ENCODE measurements at places on chromosomes 11 and 22.

DNA sequence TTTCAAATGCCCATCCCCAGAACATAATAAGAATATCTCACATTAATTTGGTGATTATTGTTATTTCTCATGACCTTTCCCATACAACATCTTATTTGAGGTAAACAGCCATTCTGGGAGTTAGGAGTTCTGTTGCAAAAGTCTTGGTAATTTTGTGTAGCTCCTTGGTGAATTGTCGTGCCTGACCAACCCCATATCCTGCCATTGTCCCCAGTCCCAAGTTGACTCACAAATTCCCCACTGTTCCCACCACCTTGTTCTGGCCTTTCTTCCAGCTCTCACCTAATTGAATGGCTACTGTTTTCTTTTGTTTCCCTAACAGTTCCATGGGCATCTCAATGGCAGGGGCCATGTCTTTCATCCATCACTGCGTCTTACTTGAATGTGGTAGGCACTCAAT lies 8.0 kb downstream of the MTNR1B start:
- DNase-seq: no peak

DNA sequence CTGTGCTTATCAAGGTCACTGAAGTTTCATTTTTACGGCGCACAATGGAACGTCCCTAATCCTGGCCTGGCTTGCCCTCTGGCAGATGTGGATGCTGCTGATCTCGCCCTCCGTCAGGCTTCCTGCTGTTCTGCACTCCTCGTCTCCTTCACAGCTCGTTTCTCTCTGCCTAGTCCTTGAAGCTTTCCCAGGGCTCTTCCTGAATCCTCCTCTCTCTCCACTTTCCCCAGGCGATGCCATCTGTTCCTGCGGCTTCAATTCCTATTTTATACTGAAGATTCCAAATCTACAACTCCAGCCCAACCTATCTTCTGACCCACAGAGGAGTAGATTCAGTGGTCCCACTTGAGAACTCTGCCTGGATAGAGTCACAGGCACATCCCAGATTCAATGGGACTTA lies 14.2 kb downstream of the SLC22A8 start:
- DNase-seq: no peak

DNA sequence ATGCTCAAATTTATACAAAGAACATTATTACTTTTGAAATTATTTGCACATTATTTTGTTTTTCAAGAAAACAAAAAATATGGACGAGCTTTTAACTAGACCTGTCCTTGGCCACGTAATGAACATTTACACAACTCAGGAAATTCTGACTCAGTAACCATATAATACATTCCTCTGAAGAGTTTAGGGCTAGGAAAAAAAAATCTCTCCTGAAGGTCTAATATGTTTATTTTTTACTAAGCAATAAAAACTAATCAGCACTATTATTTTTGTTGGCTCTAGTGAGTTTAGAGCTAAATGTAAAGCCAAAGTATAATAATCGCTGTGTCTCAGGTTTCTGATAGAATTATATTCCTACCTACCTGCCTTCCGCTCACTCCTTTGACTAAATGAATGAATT lies 187.5 kb downstream of the SWAP70 start:
- no peak for DNase-seq

GRCh38 chr11:38315151-38315550 lies 1717.1 kb upstream of the RAG2 start:
- no peak for DNase-seq

DNA sequence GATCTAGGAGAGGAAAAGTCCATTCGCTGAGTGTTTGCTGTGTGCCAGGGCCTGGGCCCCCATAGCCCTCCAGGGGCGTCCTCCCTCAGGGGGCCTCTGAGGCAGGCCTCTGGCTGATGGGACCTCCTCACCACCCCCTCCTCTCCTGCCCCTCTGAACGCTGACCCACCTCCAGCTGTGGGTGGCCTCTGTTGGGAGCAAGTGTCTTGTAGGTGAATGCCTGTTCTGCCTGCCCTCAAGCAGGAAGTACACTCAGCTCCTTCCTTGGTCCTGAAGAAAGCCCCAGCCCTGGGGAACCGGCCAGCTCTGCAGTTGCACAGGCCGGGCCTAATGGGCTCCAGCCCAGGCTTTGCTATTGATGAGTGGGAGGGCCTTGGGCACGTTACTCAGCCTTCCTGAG lies 3.5 kb downstream of the MYO7A start:
- no peak for DNase-seq

- DNase-seq: peak; percentile 52
Measured at GRCh38 chr11:86244063-86244521, 461 bp upstream of the EED start.

- no peak for DNase-seq
Measured at GRCh38 chr11:63470311-63470710, 20.7 kb downstream of the PLAAT5 start.

GRCh38 chr11:75365711-75366181 lies 14.3 kb upstream of the ARRB1 start:
- no peak for DNase-seq

- DNase-seq: no peak
Measured at GRCh38 chr11:69949327-69949726, 128.8 kb upstream of the ANO1 start.

GRCh38 chr22:50363166-50363802 lies 20.2 kb downstream of the PPP6R2 start:
- DNase-seq: no peak

GRCh38 chr11:17923217-17923616 lies 89.6 kb downstream of the SERGEF start:
- DNase-seq: no peak

DNA sequence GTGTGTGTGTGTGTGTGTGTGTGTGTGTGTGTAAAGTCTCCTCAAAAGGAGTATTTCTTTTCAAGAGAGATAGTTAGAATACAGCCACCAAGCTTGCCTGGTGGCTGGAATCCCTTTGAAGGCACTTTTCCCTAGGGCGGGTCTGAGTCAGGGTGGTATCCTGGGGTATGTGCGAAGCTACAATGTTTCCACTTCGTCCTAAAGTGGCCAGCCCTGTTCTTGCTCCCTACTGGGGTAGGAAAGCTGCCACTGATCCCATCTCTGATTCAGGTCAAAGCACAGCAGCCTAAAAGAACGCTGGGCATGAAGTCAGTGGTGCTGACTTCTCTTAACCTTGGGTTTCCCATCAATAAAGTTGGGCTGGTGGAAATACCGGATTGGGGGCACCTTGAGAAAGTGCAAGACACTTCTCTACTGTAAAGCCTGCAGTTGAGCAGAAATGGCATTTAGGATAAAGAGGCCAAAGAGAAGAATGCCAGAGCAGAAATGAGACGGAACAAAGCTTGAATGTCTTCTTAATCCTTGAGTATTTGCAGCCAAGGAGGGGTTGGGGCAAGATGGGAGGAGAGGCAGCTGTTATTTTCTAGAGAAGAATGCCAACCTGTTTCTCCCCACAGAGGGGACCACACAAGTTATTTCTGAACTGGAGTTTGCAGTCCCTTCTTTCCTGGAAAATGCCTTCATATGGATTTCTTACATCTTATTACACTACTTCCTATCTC lies 35.3 kb downstream of the ZNRF3 start:
- DNase-seq: no peak

DNA sequence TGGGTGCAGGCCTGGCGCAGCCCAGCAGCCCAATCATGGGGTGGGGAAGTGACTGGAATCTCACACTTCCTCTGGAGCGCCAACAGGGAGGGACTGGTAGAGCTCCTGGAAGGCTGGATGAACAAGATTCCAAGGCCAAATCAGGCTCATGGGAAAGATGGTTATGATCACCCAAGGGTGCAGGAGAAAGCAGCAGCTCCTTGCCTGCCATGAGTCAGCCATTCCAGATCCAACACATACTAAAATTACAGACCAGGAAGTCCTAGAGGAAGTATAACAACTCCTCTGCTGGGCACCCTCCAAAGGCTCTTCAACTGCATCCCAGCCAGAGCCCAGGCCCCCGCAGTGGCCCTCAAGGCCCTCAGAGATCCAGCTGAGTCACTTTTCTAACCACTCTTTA lies 427.3 kb downstream of the TENM4 start:
- no peak for DNase-seq

DNA sequence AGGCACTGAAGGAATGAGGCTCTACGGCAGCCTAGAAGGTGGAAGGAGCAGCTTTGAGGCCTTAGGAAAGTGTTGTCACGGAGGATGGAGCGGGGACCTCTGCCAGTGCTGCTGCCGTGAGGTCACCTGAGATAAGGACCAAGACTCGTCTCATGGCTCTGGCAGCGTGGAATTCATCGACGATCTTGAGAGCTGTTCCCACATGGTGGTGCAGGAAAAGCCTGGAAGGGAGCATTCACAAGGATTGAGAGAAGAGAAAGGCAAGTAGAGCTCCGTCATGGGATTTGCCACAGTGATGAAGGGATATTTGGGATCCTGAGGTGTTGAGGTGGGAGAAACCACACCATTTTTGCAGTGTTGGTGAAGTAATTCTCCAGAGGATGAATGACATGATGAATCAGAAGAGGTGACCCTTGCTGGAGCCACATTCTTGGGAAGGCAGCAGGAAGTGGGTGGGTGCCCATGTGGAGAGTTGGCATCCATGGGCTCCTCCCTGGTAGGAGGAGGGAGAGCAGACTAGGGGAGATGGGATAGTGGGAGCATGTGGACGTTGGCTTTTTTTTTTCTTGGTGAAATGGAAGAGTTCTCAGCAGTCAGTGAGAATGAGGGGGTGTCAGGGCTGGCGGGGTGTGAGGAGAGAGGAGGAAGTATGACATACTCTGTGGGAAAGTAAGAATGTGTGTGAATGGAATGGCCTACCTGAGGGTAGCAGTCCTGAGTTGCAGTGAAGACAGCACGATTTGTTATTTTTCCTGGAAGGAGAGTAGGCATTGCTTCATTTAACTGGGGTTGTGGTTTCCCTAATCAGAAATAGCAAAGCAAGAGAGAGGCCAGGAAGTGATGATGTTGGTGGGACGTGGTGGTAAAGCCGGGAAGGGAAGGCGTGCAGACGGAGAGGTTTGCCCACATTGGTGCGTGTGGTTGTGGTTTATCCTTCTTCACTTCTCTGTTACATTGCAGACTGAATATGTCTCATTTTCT lies 11.1 kb downstream of the PPP6R3 start:
- no peak for DNase-seq

DNA sequence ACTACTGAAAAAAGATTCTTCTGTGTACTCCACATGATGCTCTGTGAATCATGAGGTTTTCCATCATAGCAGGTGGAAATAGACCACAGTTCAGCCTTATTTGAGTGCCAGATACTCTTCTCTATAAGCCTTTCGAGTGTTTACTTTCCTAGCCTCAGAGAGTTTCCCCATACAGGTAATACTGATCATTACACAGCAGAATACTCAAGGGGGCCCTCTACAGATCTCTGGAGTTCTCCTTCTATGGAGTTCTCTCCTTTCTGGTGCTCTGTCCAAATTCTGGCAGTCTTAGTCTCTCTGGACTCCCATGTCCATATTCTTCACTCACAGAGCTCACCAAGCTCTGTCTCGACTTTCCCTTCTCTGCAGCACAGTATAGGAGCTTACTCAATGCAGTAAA lies 175.7 kb upstream of the CARD18 start:
- DNase-seq: no peak

DNA sequence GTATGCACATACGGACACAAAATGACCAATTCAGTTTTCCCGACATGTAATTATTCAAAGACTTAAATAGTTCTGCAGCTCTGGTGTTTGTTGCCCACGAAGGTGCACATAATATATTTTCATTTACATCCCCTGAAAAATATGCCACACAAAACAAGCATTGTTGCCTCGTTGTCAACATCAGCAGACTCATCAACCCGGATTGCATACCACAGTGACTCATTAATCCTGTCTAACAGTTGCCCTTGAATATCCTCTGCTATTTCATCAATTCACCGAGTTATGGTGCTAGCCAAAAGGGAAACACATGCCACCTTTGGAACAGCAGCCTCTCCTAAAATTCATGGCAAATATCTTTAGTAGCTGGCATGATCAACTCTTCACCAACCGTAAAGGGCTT lies 582.2 kb downstream of the LRRC4C start:
- DNase-seq: no peak

DNA sequence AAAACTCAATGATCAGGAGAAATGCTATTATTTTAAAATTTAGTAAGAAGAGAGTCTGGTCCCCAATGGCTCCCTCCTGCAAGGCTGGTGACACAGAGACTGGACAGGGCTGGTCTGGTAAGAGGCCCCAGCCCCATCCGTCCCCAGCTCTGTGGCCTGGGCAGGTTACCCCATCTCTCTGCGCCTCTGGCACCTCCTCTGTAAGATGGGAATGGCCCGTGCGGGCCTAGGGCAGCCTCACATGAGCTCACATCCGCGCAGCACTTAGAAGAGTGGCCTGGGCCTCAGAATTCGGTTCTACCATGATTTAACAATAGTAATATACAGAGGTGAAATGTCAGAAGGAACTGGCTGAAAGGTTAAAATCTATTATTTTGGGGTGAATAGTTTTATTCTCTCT lies 1.2 kb downstream of the APOBEC3F start:
- no peak for DNase-seq

DNA sequence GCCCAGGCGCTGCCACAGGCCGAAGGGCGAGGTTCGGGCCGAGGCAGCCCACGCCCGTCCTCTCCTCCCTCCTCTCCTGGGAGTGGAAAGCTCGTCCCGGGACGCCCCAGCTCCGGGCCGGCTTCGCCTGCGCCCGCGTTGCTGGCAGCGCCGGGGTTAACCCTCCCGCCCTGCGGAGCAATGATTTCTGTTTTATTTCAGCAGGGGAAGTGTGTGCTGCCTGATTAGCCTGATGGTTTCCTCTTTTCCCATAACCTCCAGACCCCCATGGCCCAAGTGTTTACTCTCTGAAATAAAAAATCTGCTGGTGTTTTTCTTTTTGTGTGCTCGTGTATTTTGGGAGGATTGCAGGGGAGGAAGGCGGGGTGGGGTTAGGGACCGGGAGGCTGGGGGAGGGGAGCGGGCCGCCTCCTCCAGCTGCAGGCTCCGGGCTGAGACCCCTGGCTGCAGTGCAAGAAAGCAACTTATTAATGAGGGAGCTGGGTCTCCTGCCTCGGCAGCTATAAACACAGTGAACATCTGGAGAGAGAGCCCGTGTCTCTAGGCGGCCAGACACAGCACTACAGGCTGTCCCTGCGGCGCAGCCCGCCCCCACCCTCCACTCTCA lies 38.6 kb downstream of the ETS1 start:
- DNase-seq: no peak

DNA sequence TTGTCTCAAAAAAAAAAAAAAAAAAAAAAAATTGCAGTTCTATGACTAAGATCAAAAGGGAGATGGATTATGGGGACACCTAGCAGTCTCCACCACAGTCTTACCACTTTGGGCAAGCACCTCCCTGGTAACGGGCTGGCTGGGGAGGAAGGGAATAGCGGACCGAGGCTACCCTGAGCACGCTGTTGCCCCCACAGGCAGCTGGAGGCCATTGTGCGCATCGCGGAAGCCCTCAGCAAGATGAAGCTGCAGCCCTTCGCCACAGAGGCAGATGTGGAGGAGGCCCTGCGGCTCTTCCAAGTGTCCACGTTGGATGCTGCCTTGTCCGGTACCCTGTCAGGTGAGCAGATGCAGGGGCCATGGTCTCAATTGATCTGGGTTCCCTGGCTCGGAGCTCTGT lies 21.2 kb downstream of the MCM5 start:
- no peak for DNase-seq

DNA sequence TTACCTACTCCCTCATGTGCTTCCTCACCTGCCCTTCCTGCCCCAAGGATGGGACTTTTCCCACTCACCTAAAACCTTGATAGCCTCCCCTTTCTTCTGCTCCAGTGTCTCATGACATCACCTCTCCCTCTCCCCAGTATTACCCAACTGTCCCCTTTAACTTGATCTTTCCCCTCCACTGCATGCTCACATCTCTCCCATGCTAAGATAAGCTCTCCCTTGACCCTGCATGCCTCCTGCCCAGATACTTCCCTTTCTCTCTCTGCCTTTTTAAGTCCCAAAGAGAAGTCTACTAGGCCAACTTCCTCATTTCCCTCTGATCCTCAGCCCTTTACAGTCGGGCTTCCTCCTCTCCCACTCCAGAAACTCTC lies 14.8 kb downstream of the CD3E start:
- no peak for DNase-seq
